ENCODE measurements at places on chromosomes 1 and 21. TPM values are rescaled to one million over a fixed set of nuclear protein-coding genes. Genes with fewer than 3 reads are reported as not detected.

The FCRL6 gene
- total RNA-seq = 2.8 TPM

DNA sequence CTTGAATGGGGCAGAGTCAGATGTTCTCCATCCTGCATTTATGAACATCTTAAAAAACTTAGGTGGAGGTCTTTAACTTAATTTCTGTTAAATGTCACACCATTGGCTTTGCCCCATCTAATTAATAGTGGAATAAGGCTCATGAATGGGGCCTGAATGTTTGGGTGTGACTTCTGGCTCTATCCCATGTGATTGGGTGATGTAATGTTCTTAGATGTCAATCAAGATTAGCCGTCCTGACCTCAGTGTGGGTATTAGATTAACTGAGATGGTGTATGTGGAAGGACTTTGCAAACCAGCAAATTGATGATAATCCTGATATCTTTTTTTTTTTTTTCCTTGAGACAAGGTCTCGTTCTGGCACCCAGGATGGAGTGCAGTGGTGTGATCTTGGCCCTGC is 38.1 kb downstream of the C1orf21 start:
- H3K4me3 ChIP-seq = no peak overlapping the region
- no peak for DNase-seq
- H3K27me3 ChIP-seq = no peaks in the 10 kb centered on the region
- H3K4me1 ChIP-seq = peaks cover 5% of the 10 kb centered on the region
- peak overlapping the region; percentile 45 for H3K27ac ChIP-seq

- no peak overlapping the region for H3K27ac ChIP-seq
- no peaks in the 10 kb centered on the region for H3K27me3 ChIP-seq
- no peaks in the 10 kb centered on the region for H3K4me1 ChIP-seq
Measured at GRCh38 chr1:27044613-27045151, 32.0 kb upstream of the TENT5B start.

GRCh38 chr21:16504281-16504680 is 774.5 kb downstream of the USP25 start:
- H3K27me3 ChIP-seq = no peaks in the 10 kb centered on the region
- H3K4me1 ChIP-seq = no peaks in the 10 kb centered on the region
- H3K27ac ChIP-seq = no peak overlapping the region

DNA sequence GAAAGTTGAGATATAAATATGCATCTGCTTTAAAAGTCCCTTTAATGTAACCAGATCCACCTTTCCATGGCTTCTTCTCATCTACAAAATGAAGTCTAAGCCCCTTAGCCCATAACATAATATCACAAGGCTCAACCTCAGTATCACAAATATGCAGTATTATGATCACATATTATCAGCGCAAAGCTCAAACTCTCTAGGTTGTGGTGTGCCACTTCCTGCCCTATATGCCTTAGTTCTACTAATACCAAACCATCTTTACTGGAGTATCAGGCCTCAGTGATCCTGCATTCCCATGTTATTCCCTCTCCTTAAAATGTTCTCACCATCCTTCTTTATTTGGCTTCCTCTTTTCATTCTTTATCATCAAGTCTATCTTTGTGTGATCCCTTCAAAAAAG is 301.8 kb downstream of the NEGR1 start:
- no peak for DNase-seq
- no peaks in the 10 kb centered on the region for H3K4me1 ChIP-seq
- no peak overlapping the region for H3K27ac ChIP-seq
- H3K4me3 ChIP-seq = no peak overlapping the region
- H3K27me3 ChIP-seq = no peaks in the 10 kb centered on the region
- H3K36me3 ChIP-seq = no peaks in the 10 kb centered on the region

GRCh38 chr1:23634518-23634839 is 57.1 kb upstream of the RPL11 start:
- no peaks in the 10 kb centered on the region for H3K4me1 ChIP-seq
- no peak overlapping the region for H3K4me3 ChIP-seq
- H3K27ac ChIP-seq = peak overlapping the region; percentile 81
- no peak for DNase-seq

The OLFML3 gene
- 46.2 TPM for total RNA-seq

- no peaks in the 10 kb centered on the region for H3K36me3 ChIP-seq
- H3K27me3 ChIP-seq = no peaks in the 10 kb centered on the region
- DNase-seq = no peak
- H3K27ac ChIP-seq = no peak overlapping the region
- H3K4me1 ChIP-seq = no peaks in the 10 kb centered on the region
- no peak overlapping the region for H3K4me3 ChIP-seq
Measured at GRCh38 chr1:55304229-55304740, 89.1 kb upstream of the USP24 start.

The S100A2 gene
- not detected for total RNA-seq

DNA sequence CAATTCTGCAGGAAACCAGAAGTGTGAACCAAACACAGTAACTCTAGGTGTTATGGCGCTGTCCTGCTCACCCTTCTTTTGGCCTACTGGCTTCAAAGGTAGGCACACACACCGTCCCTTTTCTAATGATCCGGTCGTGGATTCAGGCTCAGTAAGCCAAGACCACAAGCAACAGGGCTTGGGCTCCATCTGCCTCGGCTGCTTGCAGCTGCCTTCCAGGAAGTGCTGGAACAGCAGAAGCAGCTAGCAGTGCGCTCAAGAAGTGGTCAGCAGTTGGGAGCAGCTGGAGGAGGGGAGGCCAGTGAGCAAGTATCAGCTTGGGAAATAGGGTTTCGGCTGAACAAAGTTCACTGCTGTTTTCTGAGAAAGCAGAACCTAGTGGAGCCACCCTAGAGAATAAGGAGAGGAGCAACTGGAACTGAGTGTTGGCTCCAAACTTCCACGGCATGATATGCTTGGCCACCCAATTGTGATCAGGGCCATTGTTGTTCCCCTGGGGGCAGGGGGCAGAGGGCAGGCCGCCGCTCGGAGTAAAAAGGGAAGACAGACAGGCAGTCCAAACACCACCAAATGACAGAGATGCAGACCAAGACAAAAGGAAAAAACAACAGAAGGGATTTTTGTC is 173.4 kb downstream of the TOMM20 start:
- H3K36me3 ChIP-seq = no peaks in the 10 kb centered on the region
- H3K27me3 ChIP-seq = no peaks in the 10 kb centered on the region
- H3K27ac ChIP-seq = peak overlapping the region; percentile 9
- H3K4me1 ChIP-seq = no peaks in the 10 kb centered on the region

DNA sequence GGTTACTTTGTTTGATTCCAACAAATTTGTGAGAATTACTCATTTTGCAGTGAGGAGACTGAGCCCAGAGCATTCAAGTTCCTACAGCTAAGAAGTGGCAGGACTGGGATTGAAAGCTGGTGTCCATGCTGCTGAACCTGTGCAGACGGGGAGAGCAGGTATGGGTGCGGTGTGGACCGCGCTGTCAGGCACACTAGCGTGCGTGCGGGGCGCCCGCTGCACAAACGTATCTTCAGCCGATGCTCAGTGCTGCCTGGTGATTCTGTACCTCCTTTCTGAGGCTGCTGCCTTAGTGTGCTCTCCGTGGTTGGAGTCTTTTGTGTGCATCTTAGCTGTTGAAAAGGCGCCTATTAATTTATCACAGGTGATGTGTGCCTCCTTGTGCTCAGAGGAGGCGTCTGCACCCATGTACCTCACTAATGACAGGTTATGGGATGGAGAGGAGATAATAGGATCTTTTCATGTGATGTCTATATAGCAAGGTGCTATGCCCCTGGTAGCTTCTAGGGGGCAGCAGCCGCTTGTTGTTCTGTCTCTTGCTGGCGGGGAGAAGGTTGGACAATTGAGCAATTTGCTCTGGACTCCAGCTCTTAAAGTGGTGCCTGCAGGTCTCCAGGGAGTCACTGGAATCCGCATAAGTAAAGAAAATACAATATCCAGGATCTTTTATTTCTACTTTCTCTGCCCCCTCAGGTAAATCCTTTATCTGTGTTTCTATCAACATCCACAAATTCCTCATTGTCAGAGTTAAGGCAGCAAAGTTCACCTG is 32.5 kb downstream of the PEX14 start:
- H3K27me3 ChIP-seq = no peaks in the 10 kb centered on the region
- H3K36me3 ChIP-seq = no peaks in the 10 kb centered on the region
- DNase-seq = peak; percentile 63
- no peak overlapping the region for H3K4me3 ChIP-seq

The TFF1 gene
- 0.98 TPM for total RNA-seq

DNA sequence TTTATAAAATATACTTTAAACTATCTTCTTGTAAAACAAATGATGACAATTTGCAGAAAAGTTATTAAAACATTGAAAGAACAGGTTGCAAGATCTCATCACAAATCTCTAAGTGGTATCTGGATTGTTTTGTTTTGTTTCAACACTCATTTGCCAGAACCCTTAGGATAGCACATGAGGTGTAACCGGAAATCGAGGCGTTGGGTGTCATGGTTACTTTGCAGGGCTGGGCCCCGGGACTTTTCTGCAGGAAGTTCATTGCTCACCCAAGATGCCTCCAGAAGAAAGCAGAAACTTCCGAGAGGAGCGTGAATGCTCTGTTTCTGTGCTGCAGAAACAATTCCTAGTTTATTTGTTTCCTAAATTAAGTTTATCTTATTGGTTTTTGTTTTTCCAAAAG is 2.5 kb downstream of the DISC1 start:
- DNase-seq = no peak
- H3K4me3 ChIP-seq = no peak overlapping the region
- no peaks in the 10 kb centered on the region for H3K36me3 ChIP-seq
- H3K4me1 ChIP-seq = peaks cover 5% of the 10 kb centered on the region
- H3K27ac ChIP-seq = no peak overlapping the region

The MAP3K7CL gene
- total RNA-seq = 8.5 TPM

GRCh38 chr1:66266350-66266749 is 267.6 kb upstream of the SGIP1 start:
- H3K36me3 ChIP-seq = no peaks in the 10 kb centered on the region
- H3K4me1 ChIP-seq = peaks cover 16% of the 10 kb centered on the region
- H3K27ac ChIP-seq = peak overlapping the region; percentile 20
- no peak for DNase-seq
- H3K27me3 ChIP-seq = no peaks in the 10 kb centered on the region
- no peak overlapping the region for H3K4me3 ChIP-seq

The SLC41A1 gene
- 18.0 TPM for total RNA-seq

DNA sequence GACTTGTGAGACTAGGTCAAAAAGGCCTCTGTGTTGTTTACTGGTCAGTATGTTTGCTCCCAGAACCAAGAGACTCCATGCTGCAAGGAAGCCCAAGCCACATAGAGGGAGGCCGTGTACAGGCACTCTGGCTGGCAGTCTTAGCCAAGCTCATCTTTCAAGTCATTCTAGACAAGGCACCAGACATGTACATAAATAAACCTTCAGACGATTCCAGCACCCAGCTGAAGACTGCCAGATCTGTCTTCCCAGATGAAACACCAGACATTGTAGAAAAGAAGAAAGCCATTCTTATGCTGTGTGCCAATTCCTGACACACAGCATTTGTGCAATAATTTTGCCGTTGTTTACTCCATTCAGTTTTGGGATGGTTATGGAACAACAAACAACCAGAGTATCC is 595.5 kb downstream of the KIF26B start:
- no peaks in the 10 kb centered on the region for H3K4me1 ChIP-seq
- H3K36me3 ChIP-seq = peaks cover 3% of the 10 kb centered on the region
- DNase-seq = no peak
- H3K27me3 ChIP-seq = no peaks in the 10 kb centered on the region

The IGFN1 gene
- total RNA-seq = 1.3 TPM

DNA sequence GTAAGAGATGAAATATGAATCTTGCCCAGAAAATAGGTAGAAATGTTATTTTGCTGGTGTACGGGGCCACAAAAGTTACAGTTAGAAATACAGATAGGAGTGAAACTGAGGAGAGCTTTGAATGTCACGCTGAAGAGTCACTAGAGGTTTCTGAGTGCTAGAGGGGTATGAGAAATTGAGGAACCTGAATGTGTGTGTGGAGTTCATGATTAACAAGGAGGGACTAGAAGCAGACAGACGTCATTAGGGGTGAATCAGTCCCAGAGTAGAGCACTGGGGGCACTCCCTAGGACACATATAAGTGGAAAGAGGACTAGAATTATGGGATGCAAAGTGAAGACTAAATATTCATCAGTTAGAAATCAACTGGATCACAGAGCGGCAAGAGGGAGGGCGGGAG is 188.9 kb upstream of the MAP1LC3C start:
- no peaks in the 10 kb centered on the region for H3K36me3 ChIP-seq
- H3K27me3 ChIP-seq = no peaks in the 10 kb centered on the region
- H3K4me1 ChIP-seq = no peaks in the 10 kb centered on the region
- DNase-seq = no peak
- no peak overlapping the region for H3K4me3 ChIP-seq

The LRRC39 gene
- 1.3 TPM for total RNA-seq

- no peaks in the 10 kb centered on the region for H3K4me1 ChIP-seq
- H3K36me3 ChIP-seq = no peaks in the 10 kb centered on the region
- no peak overlapping the region for H3K4me3 ChIP-seq
- DNase-seq = no peak
Measured at GRCh38 chr1:75720820-75721219, 3.7 kb upstream of the ACADM start.

The BATF3 gene
- total RNA-seq = 7.5 TPM

The ATAD3C gene
- total RNA-seq = 8.5 TPM

The EPHA2 gene
- 16.7 TPM for total RNA-seq

DNA sequence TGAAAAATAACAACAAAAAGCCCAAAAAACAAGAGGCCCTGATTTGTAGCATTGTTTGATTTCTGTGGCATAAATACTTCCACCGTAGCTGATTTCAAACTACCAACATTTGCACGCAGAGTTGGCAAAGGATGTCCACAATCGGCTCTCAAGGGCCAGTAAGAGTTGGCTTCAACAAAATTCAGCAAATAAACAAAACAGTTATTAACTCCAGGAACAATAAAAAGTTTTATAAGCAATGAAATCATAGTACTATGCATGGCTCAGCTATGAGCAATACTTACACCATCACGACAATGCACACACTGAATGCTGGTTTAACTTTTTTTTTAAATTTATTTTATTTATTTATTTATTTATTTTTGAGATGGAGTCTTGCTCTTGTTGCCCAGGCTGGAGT is 8.7 kb upstream of the COX20 start:
- no peak overlapping the region for H3K27ac ChIP-seq
- no peak for DNase-seq
- no peaks in the 10 kb centered on the region for H3K36me3 ChIP-seq
- no peak overlapping the region for H3K4me3 ChIP-seq
- H3K4me1 ChIP-seq = no peaks in the 10 kb centered on the region

DNA sequence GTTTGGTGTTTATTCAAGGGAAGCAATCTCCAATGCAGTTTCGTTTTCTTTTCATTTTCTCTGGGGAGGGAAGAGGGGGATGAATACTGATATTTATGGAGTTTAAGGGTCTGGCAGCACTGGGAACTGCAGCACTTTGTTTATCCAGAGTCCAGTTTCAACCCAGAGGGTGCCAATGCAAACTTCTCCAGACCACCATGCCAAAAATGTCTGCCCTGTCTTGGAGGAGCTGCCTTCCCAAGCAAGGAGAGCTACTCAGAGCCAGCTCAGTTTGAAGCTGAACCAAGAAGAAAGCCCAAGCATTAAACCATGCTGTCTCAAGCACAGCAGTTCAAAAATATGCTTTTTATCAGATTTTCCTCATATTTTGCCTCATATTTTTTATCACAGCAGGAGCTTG is 589.7 kb downstream of the LMO4 start:
- DNase-seq = no peak
- no peak overlapping the region for H3K27ac ChIP-seq
- H3K4me1 ChIP-seq = no peaks in the 10 kb centered on the region

The CRNN gene
- not detected for total RNA-seq

Data from breast epithelium (tissue), 4 donors.